ENCODE measurements at places on chromosomes 3 and 15. TPM values are rescaled to one million over a fixed set of nuclear protein-coding genes. Genes with fewer than 3 reads are reported as not detected.

Gene UBAP1L
- polyA plus RNA-seq, result 6.4 TPM

Gene PRR20G
- not detected for polyA plus RNA-seq

DNA sequence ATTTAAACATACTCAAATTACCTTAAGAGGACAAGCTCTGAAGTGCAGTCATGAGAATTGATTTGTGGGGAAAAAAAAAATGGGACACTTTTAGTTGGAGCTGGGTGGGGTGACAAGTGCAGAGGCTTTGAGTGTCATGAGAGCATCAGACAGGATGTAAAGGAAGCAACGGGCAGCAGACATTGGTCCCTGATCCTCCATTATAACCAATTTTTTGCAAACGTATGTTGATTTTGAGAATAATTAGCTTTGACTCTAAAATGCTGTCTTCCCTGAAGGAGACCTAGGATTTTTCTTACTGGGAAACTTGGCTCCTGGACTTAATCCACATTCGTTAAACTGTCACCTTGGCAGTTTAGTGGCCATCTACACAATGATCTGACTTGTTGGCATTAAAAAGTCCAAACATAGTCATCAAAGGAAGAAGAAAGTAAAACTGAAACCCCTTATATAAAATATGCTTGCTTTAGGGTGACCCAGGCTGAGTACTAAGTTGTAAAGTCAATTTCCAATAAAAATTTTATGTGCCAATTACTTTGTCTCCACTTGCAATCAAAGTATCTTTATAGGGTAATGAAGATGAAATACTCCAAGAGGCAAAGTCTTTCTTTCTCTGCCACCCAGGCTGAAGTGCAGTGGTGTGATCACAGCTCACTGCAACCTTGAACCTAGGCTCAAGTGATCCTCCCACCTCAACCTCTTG is 45.6 kb downstream of the BCL2L10 start:
- DNase-seq, result no peak

DNA sequence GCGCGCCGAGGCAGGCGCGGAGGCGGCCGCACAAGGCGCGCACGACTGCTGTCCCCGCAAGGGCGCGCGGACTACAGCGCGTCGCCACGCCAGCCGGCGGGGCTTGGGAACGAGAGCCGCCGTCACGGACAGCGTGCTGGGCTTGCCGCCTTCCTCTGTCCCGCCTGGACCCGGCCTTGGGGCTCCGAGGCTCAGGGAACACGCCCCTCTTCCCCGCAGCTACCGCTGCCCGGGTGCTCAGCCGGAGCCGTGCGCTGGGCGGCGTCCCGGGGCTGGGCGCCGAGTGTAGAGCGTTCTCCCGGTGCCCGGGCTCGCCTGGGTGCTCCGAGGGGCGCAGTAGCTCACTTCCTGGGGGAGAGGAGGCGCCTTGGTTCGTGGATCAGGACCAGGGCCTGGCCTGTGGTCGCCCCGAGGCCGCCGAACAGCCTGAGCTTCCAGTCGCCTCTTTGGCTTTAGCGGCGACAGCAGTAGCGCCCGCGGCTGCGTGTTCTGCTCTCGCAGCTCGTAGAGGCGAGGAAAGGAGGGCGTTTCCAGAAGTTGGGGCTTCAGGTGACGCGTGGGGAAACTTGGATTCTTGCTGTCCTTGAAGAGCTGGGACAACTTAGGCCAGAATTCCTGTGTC is 226.7 kb upstream of the C2CD4B start:
- peak; percentile 72 for DNase-seq

DNA sequence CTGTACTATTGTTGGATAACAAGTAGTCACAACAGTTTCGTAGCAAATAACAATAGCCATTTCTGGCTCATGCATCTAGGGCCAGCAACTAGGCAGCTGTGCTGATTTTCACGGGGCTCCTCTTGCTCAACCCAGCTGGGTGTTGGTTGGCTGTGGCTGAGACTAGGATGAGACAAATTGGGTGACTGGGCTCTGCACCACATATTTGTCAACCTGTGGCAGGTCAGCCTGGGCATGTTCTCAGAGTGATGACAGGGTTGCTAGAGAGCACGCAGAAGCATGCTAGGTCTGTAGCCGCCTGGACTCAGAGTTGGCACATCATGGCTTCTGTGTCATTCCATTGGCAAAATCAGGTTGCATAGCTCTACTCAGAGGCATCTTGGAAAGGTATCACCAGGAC is 175.9 kb downstream of the OTOL1 start:
- DNase-seq, result peak; percentile 14

Data from hindlimb muscle (tissue), 1 donor.